COLO829 (cell line): ENCODE measurements at places on chromosomes 4 and X.

DNA sequence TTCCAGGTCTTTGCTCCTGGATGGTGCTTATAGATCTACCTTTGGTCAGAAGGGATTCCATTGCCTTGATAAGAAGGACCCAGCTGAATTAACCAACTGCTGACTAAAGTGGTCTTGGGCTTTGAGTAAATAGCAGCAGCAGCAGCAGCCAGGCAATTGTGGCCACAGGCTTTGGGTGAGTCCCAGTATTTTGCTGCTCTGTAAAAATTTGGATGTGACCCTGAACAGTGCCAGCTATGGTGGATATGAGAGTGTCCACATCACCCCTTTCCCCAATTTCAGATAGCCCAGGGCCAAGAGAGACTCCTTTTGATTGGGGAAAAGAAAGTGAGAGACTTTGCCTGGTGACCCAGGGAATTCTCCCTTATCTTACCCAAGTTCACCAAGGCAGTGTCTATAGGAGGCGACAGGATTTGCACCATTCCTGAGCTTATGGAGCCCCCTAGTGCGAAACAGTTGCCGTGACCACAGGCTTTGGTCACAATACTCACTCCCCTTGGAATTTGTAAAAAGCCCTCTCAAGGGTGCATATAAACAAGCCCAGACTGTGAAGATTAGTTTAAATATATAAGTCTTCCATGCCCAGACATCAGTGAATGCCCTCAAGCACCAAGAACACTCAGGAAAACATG, 518.0 kb downstream of the TMA16 start:
- DNase-seq = no peak

DNA sequence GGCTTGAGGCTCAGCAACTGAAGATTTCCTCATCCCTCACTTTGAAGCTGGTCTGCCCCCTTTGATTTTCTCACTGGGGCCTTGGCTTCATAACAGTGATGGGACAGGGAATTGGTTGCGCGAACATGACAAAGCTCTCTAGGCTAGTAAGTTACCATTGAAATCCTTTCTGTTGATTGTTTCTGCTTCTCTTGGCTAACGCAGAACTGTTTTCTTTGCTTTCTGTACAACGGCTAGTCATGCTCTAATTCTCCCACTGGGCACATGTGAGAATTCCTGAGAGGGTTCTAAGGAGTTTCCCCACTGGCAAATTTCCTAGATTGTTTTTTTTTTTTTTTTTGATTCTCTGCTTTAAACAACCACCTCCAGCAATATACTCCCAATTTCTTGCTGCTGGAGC, 738.6 kb downstream of the PCDH7 start:
- DNase-seq = no peak

DNA sequence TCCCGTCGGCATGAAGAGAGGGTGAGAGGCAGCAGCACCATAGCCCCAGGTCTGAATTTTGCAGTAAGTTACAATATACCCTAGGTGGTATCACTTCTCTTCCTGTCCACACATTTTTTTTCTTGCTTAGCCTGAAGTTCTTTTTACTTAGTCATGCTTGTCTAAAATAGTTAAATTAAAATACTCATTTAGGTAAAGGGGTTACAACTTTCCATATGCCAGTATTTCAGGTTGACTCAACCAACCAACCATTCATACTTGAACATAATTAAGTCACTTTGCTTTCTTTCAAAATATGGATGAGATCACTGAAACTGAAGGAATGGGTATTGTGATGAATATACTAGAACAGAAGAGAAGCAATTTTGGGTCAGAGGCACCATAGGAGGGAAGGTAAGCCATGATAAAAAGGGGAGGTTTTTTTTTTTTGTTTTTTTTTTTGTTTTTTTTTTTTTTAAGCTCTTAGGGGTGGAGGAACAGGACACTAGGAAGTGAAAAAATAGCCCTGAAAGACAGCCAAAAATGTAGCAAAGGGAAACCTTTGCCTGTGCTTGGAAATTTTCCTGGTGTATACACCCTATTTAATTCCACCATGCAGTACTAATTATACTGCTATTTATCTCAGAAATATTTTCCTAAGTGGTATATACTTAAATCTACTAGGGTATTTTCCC, 41.8 kb downstream of the RPS6KA3 start:
- DNase-seq = no peak

DNA sequence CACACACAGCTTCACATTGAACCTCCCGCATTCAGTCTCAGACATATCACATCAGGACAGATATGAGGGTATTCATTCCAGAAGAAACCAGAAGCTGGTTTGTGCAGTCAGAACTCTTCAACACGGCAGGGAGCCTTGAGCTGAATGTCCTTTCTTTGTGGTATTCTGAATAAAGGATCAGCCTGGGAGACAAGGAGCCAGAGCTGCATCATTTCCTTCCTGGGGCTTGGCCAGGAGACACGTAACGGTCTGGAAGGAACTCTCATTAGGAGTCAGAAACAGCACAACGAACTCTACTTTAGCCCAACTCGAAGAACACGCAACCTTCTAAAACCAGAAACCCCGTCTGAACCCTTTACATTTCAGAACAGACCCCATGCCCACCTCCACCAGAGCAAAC, 46.4 kb downstream of the KDR start:
- no peak for DNase-seq

DNA sequence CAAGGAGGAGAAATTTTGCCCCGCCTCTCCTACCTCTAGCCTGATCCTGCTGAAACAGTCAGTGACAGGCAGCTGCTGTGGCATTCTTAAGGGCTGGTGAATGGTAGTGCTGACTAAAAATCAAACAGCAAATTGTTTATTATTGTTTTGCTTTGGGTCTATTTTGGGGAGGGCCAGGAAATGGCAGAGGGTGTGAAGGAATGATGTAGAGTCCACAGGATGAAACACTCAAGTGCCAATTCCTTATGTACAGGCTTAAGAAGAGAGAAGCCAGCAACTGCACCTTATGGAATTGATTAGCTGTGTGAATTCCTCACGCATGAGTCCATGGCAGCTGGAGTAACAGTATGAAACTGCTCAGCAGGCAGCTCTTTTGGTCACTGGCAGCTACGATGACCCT, 39.7 kb downstream of the VEGFC start:
- DNase-seq = no peak

GRCh38 chrX:41180194-41180908, 95.1 kb downstream of the USP9X start:
- peak; percentile 37 for DNase-seq
